ENCODE measurements at places on chromosomes 5 and 9.
A peak's percentile ranks its signal among the peaks of the same experiment; 100 is the strongest.

DNA sequence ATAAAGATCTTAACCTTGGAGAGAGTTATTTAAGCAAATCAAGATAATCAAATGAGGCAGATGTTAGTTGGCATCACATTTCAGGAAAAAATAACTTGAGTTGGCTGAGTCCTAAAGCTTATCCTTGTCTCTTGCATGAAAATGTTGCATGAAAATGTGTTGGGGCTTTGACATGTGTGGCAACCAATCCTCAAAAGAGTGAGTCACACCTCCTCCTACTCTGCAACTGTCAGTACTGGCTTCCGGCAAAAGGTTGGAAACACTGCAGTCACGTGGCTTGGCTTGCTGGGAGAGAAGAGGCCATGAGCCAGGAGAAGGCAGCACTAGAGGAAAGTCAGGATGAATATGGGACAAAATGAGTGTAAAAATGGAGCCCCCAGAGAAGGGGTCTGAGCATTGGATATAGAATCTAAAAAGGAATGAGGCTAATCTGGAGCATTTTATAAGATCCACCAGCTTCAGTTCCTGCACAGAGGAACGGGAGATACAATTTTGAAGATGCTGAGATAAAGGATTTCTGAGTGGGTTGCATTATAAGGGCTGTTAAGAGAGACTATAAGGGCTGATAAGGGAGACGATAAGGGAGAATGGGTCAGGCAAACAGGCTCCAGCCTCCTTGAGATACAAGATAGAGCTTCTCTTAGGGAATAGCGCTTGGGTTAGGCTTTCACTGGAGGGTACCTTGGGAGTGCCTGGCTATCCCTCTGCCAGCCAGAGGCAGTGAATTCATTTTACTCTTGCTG lies 43.1 kb downstream of the SPATA31D1 start:
- no peak for DNase-seq

GRCh38 chr5:109837231-109837861 lies 147.6 kb downstream of the MAN2A1 start:
- DNase-seq = no peak

GRCh38 chr9:101836021-101836420 lies 97.6 kb upstream of the GRIN3A start:
- no peak for DNase-seq

GRCh38 chr9:4615251-4615650 lies 46.8 kb upstream of the PLPP6 start:
- DNase-seq = no peak

GRCh38 chr5:98604301-98604700 lies 169.2 kb upstream of the RGMB start:
- no peak for DNase-seq

DNA sequence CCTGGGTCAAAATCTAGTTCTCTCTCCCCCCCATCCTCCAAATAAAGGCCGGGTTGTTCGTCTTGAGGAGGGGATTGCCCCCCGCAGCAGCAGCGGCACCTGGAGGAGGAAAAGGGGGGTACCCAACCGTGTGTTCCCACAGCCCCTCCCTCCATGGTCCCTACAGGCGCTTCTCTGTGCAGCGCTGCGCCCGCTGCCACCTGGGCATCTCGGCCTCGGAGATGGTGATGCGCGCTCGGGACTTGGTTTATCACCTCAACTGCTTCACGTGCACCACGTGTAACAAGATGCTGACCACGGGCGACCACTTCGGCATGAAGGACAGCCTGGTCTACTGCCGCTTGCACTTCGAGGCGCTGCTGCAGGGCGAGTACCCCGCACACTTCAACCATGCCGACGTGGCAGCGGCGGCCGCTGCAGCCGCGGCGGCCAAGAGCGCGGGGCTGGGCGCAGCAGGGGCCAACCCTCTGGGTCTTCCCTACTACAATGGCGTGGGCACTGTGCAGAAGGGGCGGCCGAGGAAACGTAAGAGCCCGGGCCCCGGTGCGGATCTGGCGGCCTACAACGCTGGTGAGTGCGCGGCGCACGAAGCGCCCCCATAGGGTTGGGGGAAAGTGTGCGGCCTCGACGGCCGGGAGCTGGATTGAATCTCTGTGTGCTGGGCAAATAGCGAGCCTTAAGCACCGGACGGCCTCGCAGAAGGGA lies 3.5 kb downstream of the LHX2 start:
- no peak for DNase-seq

GRCh38 chr5:35538198-35538931 lies 79.3 kb upstream of the SPEF2 start:
- no peak for DNase-seq

DNA sequence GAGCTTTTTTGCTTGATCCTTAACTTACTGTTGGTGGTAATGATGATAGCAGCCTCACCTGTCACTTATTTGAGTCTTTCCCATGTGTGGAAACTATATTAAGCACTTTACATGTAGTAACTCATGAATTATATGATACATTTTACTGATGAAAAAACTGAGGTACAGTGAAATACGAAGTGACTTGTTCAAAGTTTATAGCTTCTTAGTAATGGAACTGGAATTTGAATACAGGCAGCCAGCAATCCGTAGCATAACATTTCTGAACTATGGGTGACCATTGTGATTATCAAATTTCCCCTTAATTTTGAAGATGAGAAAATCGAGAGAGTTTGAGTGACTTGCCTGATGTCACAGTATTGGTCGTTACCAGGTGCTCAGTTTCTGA lies 17.3 kb downstream of the SCAMP1 start:
- DNase-seq = no peak

DNA sequence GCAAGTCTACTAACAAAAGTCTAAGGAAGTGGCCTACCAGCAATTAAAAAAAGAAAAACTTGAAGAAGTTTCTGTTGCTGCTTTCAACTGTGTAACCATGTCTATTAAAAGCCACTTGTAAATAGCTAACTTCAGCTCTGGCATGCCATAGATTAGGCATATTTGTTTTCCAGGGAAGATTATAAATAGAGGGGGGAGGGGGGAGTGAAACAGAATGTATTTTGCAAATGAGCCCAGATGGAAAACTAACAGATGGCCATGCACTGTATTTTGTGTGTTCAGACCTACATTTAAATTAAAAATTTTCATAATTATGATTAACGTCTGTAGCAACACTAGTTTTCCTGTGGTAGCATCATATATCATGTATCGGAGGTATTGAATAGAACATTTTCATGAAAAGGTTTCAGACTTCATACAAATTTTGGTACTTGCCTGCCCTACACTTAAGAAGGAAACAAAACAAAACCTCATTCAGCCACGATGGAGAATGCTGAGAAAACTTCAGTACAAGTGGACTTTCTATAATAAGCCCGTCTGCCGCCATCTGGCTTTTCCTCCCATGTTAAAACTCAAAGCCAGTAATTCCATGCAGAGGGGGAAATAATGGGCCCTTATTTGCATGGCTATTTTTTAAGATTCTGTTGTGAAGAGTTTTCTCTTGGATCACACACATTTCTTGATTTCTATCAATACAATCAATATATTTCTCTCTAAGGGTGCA lies 220.4 kb upstream of the SMARCA2 start:
- DNase-seq = no peak

DNA sequence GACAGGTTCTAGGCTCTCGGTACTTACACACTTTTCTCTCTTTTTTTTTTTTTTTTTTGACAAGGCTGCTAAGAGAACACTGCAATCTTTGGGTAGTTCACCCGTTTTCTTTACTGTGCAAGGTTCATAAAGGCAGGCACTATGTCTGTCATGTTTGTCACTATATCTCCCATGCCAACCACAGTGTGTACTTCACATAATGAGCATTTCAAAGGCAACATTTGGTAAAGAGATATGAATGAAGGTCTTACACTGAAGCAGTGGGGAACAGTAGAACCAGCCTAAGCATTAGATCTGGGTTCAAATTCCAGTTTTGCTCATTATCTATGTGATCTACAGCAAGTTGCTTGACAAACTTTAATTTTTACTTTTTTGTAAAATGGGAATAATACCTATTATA lies 1.5 kb upstream of the HMGCR start:
- DNase-seq = no peak

DNA sequence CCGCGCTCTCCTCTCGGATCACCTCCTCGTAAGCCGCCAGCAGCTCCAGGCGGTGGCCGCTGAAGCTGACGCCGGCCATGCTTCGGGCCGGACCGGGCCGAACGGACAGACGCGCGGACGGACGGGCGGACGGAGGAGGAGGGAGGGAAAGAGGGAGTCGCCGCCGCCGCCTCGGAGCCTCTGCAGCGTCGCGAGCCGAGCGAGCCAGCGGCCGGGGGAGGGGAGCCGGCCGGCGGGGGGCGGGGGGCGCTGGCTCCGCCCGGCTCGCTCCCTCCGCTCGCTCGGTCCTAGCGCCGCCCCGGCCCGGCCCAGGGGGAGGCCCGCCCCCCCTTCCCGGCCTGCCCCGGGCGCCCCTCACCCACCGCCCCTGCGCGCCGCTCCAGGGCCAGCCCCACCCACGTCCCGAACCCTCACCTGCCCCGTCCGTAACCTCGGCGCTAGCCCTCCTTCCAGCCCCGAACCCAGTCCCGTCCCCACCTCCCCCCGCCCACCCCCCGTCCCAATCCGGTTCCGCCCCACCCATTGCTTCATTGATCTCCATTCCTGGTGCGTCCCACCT lies at the start of gene DBN1:
TSS of gene DBN1 (minus strand) at position 192 of the 559 bp plus-strand sequence. CDS start at position 79, 113 bp downstream.
- peak; percentile 43 for DNase-seq

GRCh38 chr5:91499943-91500531 lies 116.9 kb upstream of the ARRDC3 start:
- DNase-seq = no peak

DNA sequence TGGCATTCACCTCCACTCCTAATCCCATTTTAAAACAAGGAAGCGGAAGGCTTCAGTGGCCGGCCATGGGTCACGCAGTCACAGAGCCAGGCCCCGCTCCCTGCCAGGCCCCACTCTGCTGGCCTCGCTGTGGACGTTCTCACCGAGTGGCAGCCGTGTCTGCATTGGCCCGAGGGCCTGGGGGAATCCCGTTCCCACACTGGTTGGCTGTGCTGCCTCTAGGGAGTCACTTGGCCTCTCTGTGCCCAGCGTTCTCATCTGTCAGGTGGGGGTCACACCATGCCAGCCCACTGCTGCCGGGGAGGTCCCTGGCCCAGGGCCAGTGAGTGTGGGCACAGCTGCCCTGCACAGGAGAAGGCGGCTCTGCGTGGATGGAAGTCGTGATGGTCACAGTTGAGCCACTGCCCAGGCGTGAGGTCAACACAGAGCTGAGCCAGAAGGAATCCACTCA lies 13.4 kb upstream of the SLC9A3 start:
- no peak for DNase-seq

DNA sequence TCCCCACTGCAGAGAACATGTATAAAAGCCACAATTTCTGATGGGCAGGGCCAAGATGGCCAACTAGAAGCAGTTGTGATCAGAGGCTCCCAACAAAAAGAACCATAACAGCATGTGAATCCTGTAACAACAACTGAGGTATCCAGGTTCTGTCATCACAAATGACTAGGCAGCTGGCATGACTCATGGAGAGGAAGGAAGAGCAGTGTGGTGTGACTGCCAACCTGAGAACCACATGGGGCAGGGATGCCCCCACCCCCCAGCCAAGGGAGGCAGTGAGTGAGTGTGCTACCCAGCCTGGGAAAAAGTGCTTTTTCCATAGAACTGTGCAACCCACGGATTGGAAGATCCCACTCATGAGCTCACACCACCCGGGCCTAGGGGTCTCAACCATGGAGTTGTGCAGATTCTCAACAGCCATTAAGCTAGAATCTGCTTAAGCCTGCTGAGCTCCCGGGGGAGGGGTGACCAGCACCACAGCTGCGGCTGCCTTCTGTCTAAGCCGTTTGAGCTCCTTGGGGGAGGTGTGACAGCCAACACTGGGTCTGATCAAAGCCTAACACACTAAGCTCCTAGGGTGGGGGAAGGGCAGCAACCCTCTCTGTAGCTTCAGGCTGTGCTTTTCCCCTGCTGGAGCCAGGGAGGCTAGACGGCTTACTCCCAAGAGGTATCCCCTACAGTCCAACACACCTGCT lies 80.1 kb upstream of the DMAC1 start:
- DNase-seq = peak; percentile 7

DNA sequence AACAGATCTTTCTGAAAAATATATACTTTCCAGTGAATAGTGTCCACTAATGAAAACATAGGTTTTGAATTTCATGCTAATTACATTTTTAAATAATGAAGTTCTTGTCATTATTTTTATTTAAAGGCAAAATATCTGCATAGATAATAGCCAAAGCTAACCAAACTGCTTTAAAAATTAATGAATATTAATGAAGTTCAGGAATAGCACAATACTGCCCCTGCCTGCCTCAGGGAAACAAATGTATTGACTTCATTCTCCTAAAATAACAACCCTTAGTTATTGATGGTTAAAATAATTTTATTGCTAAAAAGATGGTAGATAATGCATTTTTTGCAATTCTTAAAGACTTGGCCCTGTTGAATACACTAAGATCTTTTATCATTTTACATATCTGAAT lies 103.6 kb upstream of the SSBP2 start:
- DNase-seq = no peak

DNA sequence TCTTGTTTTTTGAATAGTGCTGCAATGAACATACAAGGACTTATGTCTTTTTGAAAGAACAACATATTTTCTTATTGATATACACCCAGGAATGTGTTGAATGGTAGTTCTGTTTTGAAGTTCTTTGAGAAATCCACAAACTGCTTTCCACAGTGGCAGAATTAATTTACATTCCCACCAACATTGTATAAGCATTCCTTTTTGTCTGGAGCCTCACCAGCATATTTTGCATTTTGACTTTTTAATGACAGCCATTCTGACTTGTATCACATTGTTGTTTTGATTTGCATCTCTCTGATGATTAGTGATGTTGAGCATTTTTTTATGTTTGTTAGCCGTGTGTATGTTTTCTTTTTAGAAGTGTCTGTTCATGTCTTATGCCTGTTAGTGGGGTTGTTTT lies 524.9 kb downstream of the SEMA5A start:
- DNase-seq = no peak

GRCh38 chr5:74865804-74866595 lies at the start of gene FAM169A:
FAM169A (minus strand) TSS chr5:74866387; CDS start chr5:74841676, 24,711 bp downstream.
- DNase-seq = peak; percentile 66

- peak; percentile 24 for DNase-seq
These were observed 518 bp downstream of the LOX start for GRCh38 chr5:122077366-122078115.

GRCh38 chr9:37706290-37706689 lies 47.3 kb upstream of the TRMT10B start:
- no peak for DNase-seq

GRCh38 chr9:133116346-133117231 lies 4.5 kb downstream of the RALGDS start:
- no peak for DNase-seq

GRCh38 chr9:18759827-18760226 lies 273.2 kb downstream of the SAXO1 start:
- no peak for DNase-seq

- no peak for DNase-seq
These were observed 102.3 kb downstream of the GLIS3 start for GRCh38 chr9:4197548-4197947.

DNA sequence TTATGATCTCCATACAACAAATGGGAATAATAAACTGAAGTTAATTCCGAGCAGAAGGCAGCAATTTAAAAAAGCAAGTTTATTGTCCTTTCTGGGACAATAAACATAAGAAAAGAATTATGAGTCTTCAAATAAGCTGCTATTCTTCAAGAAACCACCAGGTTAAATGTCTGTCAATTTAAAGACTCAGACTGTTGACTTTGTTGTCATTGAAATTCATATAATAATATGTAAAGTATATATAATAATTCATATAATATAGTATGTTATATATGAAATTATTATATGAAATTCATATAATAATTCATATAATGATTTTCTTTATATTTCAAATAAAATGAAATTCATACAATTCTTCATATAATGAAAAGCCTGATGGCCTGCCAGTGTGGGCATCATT lies 497.5 kb upstream of the RGMB start:
- DNase-seq = no peak

- DNase-seq = no peak
These were observed 8.1 kb upstream of the SLC2A8 start for GRCh38 chr9:127388856-127389238.
